ENCODE measurements at places on chromosomes 3 and 15.

DNA sequence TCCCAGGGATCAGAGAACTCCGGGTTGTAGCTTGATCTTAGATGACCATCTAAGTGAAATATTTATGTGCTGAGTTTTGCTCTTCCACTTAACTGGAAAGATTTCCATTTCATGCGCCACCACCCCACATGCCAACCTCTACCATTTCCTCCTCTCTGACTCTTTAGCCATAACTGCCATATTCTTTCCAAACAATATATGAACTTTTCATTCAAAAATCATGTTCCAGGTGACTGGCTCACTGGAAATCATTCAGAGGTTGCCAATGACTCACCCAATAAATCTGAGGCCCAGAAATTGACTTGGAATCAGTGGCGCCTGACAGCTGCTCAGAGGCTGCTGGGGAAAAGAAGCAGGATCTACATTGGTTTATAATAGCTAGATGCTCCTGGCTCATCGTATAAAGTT is 31.6 kb upstream of the FAM174B start:
- no peak for DNase-seq

DNA sequence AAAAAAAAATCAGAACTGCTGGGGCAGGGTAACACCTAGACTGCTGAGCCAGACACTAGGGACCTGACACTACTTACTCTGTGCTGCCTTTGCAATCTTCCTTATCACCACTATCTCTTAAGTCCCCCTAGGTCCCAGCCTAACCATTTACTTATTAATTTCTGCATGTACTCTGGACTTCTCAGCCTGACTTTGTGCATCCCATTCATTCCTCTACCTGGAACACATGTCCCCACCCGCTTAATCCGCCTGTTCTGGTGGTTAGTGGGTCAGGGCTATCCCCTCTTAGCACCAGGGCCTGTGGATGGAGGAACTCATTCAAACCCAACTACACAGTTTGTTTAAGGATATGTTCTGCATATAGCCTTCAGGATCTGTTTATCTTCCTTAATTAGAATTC is 5.0 kb upstream of the CACNA1D start:
- no peak for DNase-seq

DNA sequence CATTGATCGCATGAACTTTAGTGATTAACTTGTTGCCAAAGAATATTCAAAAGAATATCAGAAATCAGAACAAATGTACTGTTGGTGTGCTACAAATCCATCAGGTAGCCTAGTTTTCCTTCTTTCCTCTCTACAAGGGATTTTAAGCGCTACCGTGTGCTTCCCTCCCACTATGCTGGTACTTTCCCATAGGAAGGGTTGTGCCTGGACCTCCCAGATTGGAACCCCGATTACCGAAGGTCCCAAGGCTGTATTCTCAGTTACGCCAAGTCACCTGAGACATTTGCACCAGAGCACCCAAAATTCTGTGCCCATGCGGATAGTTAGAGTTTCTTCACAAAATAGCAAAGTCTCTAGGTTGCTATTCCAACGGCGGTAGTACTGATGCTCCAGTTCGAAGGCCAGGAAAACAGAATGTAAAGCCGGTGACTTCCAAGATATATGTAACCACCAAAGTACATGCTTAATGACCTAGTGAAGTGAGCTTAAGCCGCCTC is 23.4 kb upstream of the GATM start:
- no peak for DNase-seq

GRCh38 chr3:41202834-41203345 is 3.6 kb downstream of the CTNNB1 start:
- no peak for DNase-seq

GRCh38 chr3:60010781-60011180 is 961.0 kb upstream of the CFAP20DC start:
- DNase-seq = no peak

DNA sequence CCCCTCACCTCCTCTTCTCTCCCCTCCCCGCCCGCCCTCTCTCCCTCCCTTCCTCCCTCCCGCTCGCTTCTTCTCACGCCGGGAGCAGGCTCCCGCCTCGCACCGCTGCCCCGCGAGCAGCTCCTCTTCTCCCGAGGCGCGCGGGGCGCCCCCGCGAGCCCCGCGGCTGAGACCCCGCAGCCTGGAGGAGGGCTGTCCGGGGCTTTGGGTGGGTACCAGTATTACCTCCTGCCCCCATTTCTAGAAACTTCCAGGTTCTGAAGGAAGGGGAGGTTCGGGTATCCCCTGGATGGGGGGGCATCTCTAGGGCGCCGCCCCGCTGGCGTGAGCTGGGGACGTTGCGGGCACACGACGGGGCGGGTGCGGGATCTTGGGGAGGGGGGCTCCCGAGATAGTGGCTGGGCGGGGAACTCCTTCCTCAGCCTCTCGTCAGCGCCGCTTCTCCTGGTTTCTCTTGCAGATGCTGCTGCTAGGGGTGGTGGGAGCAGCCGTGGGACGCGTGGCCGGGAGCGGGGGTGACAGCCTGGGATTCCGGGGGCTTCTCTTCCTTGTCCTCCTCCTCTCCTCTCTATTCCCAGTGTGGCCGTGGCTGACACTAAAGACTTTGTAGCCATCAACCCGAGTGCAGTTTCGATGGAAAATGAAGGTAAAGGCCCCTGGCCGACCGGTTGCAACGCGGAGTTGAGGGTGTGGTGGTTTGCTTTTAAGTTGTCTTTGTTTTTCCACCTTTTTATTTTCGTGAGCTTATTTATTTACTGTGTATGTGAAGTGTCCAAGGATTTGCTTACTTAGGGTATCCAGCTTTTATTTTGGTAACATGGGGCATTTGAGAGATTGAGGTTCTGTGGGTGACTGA is 474 bp downstream of the ATP2C1 start:
- no peak for DNase-seq
